ENCODE measurements at places on chromosomes 5 and 9.
A peak's percentile ranks its signal among the peaks of the same experiment; 100 is the strongest.

GRCh38 chr9:131006601-131007000, 2.4 kb upstream of the LAMC3 start:
- no peak for DNase-seq

DNA sequence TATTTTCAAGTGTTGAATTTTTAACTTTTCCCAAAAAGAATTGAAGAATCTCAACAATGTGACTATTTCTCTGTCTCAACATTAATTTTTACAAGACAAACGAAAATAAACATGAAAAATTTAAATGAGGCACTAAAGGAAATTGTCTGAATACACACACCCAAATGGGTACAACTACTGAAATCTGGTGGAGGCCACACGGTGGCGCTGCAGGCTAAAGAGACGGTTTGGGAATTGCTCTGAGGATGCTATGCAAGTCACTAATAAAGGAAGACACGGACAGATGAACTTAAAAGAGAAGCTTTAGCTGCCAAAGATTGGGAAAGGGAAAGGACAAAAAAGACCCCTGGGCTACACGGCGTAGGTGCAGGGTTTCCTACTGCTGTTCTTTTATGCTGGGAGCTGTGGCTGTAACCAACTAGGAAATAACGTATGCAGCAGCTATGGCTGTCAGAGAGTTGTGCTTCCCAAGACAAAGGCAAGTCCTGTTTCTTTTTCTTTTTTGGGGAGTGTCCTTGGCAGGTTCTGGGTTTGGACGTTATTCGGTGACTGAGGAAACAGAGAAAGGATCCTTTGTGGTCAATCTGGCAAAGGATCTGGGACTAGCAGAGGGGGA, at the start of gene PCDHB10:
Gene PCDHB10 (plus strand): TSS at position 244 of the 616 bp plus-strand sequence. CDS start 200 bp downstream, at position 444.
- no peak for DNase-seq

DNA sequence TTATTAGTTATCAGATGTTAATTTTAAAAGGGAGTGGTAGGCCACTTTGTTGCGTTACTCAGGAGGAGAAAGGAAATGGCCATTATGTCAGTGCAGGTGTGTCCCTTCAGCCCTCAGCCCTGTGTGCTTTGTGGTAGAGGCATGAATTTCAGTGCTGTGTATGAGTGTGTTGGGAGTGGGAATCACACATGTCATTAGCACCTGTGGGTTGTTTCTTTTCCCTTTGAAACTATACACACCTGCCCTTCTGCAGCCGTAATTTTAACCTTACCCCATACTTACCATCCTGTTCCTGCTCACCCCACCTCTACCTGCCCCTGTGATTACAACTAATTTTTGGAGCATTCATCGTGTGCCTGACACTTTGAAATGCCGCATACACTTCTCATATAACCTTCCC, 156.4 kb downstream of the ARHGAP26 start:
- DNase-seq: no peak

GRCh38 chr9:123637606-123637944, 281.6 kb downstream of the CRB2 start:
- no peak for DNase-seq

DNA sequence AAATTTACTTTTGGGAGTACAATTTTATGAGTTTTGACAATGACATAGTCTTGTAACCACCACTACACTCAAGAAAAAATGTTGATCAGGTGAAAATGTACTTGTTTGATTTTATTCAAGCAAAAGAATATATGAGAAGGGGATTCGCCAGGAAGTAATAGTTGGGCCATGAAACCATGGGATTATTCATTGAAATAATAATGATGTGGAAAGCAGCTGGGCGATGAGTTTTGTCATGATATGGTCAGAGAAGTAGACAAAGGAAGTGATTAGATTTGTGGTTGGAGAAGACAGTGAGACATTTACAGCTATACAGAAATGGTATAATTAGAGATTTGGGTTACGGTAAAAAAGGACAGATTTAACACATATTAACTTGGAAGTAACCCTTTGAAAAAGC, 11.2 kb downstream of the HMGCR start:
- DNase-seq: no peak

GRCh38 chr5:149608936-149609545, 27.7 kb downstream of the ARHGEF37 start:
- DNase-seq: no peak

GRCh38 chr9:127977884-127978647, 2.7 kb downstream of the EEIG1 start:
- no peak for DNase-seq

- DNase-seq: no peak
Observed at GRCh38 chr5:173745123-173745522, 128.7 kb upstream of the BOD1 start.

GRCh38 chr5:132056610-132057497, 3.6 kb upstream of the IL3 start:
- peak; percentile 9 for DNase-seq

DNA sequence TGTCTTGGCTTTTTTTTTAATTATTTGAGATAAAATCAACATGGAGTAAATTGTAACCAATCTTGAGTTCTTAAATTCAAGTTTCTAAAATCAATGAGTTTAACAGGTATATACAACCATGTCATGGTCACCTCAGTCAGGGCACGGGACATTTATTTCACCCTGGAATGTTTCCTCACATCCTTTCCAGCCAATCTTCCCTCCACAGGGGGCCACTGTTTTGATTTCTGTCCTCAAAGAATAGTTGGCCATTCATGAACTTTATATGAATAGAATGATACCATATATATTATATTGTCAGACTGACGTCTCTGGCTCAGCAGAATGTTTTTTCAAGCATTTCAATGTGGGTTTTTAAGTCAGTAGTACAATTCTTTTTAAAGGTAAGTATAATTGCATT, 806 bp downstream of the ZNF474 start:
- DNase-seq: no peak

GRCh38 chr5:115298811-115299210, 2.4 kb upstream of the CCDC112 start:
- DNase-seq: no peak

- DNase-seq: peak; percentile 38
Observed at GRCh38 chr5:172004824-172005237, 1.6 kb downstream of the FBXW11 start.

GRCh38 chr5:155885199-155885598, 441.8 kb upstream of the SGCD start:
- no peak for DNase-seq

GRCh38 chr5:77791926-77792325, 15.8 kb upstream of the TBCA start:
- DNase-seq: no peak

DNA sequence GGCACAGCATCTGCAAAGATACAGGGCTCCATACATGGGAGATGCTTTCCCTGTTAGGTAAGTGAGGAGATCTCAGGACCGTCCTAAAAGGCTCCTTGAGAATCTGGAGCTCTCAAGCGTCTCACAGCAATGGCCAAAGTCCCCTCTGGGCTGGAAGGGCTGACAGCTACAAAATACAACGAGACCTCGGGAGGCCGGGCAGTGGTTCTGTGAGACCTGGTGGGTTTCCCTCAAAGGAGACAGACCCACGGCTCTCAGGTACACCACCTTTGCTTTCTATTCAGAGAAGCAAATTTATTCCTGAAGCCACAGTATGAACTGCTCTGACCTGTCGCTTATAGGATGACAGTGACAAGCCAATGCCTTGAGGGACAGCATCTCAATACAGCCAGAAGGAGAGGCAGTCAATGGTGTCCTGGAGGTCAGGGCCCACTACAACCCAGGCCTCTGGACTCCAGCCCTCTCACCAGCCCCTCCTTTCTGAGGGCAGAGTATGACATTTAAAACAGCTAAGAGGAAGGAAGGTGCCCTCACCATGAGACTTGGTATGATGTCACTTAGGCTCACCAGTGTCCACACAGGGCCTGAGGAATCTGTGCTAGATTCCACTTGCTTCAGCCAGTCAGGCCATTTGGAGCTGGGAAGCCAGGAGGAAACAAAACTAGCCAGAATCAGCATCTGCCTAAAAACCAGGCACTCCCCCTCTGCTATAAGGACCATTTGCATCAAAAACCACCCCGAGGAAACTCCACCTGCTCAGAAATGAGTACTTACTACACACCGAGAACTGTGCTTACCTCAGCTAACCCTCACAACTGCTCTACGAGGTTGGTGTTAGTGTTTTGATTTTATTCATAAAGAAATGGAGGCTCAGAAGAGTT, 86.5 kb upstream of the FSTL4 start:
- no peak for DNase-seq

DNA sequence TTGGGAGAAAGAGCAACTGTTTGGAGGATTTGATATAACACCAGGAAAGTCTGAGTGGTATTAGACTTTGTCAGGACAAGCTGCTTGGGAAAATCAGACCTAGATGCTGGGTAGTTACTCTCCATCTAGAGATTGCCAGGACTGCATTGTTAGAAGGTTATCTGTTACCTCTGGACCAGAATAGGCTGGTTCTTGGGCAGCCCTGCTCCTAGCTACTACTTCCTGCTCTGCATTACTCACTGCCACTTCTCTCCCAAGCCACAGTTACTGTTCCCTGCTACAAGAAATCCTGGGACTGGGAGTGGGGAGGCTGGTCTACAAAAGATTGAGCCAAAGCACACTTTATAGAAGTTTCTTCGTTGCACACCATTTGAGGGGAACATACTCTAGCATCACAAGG, 95.5 kb upstream of the KCNN2 start:
- DNase-seq: no peak

DNA sequence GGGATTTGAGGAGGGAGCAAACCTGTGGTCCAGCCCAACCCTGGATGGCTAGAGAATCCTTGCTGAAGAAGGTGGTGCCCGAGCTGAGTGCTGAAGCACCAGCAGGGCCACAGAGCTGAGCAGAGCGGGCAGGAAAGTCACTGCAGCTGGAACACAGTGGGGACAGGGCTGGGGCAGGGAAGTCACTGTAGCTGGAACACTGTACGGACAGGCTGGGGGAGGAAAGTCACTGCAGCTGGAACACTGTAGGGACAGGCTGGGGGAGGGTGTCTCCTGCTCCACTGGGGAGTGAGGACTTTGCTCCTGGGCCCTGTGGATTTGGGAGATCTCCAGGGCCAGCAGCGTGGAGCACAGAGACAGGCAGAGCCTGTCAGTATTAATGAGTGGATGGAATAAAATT, 9.0 kb upstream of the SUSD3 start:
- DNase-seq: no peak

DNA sequence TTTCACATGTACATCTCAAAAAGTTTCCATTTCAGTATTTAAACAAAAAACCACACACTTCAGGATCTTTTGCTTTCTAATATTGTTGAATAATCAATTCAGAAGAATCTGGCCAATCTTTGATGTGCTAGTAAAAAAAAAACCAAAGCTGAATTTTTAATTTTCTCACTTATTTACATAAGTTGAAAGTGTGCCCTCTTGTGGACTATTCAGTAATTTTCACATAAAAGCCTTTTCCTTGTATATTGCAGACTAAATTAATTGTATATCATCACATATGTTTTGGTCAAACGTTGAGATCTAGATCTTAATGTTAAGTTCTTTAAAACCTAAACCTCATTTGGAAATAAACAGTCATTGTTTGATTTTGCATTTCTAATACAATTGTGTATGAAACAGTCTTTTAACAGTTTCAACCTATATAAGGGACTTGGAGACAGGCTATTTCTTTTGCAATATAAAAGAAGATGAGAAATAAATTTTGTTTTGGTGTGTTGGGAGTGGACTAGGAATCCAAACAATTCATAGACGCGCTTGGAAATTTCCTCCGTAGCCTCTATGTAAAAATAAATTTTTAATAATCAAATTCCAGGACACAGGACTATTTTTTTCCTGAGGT, 68.1 kb downstream of the NIPBL start:
- DNase-seq: no peak

DNA sequence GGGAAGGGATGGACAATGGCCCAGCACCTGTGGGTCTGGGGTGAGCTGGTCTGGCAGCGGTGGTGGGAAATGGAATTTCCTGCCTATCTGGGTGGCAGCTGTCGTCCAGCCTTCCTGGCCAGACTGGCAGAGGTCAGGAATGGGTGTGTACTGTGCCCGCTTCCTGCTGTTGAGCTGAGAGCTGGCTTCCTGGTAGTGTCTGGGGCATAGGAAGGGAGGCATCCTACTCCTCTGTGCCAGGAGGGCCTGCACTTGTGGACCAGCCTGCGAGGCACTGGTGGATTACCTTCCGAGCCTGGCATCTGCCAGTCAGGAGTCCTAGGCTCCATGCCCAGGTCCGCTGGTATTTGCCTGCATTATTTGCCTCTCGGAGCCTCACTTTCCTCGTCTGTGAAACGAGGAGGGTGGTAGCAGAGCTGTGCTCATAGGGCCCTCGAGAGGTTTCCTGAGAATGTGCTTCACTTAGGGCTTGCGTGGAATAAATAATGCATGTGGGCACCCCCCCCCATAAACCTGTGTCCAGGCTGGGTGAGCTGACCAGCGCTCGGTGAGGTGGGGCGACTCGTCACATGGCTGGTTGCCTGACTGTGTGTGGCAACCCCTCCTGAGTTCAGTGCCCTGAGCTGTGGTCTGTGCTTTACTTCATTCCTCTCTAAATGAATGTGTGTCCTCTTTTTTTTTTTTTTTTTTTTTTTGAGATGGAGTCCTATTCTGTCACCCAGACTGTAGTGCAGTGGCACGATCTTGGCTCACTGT, 47.7 kb downstream of the HMCN2 start:
- DNase-seq: no peak

GRCh38 chr9:19631181-19631580, 157.7 kb downstream of the SLC24A2 start:
- no peak for DNase-seq

- DNase-seq: no peak
Observed at GRCh38 chr5:175195698-175196656, 248.0 kb downstream of the DRD1 start.

DNA sequence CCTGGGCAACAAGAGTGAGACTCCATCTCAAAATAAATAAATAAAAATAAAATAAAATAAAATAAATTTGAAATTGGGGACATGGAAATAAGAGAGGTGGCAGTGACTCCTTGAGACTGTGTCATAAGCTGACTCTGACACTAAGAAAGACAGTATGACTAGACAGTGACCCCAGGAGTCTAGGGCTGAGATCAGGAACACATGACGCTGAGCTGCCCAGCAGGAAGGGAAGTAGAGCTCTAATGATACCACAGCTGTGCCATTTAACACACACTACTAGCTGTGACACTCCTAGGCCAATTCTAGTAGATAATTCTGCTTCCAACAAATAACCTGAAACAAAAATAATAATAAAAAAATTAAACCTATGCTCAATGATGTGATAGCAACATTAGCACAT, 293.0 kb downstream of the SEC61B start:
- no peak for DNase-seq

DNA sequence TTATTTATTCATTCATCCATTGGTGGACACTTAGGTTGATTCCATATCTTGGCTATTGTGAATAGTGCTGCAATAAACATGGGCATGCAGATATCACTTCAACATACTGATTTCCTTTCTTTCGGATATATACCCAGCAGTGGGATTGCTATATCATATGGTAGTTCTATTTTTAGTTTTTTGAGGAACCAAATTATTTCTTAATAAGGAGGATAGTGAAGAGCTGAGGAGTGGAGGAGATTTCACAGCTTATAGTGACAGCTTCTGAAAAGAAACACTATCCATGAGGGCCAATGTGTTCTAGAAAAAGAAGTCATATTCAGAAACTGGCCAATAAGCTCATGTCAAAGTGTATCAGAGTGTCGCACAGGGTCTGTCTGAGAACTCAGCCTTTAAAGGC, 183.3 kb downstream of the SEC61B start:
- DNase-seq: no peak

GRCh38 chr9:14308853-14309145, 5.1 kb downstream of the NFIB start:
- no peak for DNase-seq

Data from activated CD8-positive, alpha-beta memory T cell treated with anti-CD3 and anti-CD28 coated beads, Interleukin-2, amount 50 U/mL, for 4 hours (primary cell).